EL (cell line): ENCODE measurements at places on chromosomes 7 and 10.

GRCh38 chr7:132576721-132577085 lies 433 bp upstream of the PLXNA4 start:
- no peak for DNase-seq

- no peak for DNase-seq
These were observed 7.4 kb downstream of the TMEM248 start for GRCh38 chr7:66928388-66928787.

DNA sequence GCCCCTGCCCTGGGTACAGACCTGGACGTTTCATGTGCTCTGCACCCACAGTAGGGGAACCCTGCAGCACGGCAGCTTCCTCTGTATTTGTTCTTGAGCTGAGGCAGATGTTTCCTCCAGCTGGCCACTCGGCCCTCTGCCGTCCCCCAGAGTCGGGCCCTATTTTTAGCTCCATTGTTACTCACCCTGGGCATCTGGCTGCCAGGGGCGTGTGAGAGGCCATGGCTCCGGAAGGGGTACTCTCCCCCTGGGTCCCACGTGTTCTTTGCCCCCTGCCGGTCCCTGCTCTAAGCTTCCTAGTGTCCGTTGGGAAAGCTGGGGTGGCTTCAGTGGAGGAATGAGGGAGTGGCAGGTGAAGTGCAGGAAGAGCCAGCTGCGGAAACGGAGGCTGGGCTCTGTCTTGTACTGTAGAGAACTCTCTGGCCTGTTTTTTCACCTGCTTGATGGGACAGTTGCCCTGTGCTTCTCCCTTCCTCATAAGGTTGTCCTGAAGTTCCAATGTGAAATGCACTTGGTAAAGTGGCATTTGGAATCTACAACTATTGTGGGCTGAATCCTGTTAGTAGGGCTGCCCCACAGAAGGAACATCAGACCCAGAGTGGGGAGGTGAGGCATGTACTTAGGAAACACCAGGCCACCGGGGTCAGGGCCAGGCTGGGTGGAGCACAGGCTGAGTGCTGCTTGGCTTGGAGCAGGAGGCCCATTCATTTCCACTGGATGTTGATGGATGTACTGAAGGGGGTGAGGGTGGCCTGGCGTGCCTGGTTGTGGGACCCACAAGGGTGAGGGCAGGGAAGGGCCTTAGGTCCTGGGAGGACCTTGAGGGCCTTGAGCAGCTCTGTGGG lies 30.6 kb downstream of the PALD1 start:
- DNase-seq = no peak

DNA sequence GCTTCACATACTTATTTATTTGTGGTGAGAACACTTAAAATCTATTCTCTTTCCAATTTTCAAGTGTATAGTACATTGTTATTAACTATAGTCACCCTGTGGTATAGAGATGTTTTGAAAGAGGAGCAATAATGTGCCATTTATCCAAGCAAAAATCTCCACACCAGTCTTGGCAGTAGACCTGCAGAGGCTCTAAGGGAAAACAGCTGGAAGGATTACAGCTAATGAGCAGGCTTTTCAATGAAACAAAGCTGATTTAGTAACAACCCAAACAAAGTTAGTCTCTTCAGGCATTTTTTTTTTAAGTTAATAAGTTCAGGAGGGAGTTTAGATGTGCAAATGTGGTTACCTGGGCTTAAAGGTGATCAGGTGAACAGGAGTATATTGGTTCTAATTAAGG lies 101.9 kb downstream of the EVX1 start:
- DNase-seq = no peak

DNA sequence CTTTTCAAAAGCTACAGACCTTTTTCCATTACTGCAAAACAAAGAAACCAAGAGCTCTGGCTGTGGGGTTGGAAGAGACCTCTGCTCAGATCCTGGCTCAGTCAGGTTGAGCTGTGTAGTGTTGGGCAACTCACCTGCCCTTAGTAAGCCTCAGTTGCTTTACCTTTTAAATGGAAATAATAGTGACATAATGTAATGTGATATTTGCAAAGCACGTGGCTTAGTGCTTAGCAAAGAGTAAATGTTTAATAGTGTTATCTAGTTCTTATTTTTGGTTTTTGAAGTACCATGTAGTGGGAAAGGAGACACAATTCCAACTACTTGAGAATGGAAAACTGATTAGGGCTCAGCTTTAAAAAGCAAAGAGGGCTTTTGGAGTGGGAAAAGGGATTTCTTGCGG lies 100.2 kb downstream of the SVIL start:
- DNase-seq = no peak

- DNase-seq = no peak
These were observed 23.6 kb downstream of the MCM10 start for GRCh38 chr10:13184730-13185514.
